ENCODE measurements at places on chromosomes 6 and 20. TPM values are rescaled to one million over a fixed set of nuclear protein-coding genes. Genes with fewer than 3 reads are reported as not detected.

Gene SNTA1
- total RNA-seq = 5.4 TPM

Gene LRRC73
- total RNA-seq = 0.15 TPM

Gene TREML2
- total RNA-seq = 2.3 TPM

Gene OR2J3
- total RNA-seq = not detected

Gene TRIM15
- not detected for total RNA-seq

Gene C20orf96
- 4.9 TPM for total RNA-seq

Gene GRM1
- total RNA-seq = not detected
